CD4-positive, alpha-beta T cell treated with Interleukin-1 beta for 1 hour (primary cell): ENCODE measurements at places on chromosomes 6 and 20.
A peak's percentile ranks its signal among the peaks of the same experiment; 100 is the strongest.

DNA sequence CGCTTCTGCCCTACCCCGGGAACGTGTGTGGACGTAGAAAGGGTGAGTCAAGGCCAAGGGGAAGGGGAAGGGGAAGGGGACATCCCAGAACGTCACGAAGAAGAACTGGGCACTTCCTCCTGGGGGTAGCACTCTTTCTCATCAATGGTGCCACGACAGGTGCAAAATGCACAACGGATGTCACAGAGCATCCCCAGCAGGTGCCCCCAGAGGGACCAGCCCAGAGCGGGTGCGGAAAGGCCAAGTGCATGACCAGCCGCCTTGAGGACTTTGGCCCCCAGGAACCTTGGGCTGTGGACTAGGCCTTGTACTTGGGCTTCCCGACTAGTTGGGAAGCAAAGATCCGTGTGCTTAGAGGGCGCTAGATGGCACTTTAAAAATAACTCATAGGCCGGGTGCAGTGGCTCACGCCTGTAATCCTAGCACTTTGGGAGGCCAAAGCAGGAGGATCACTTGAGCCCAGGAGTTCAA is 12.1 kb upstream of the SRC start:
- peak; percentile 78 for DNase-seq

DNA sequence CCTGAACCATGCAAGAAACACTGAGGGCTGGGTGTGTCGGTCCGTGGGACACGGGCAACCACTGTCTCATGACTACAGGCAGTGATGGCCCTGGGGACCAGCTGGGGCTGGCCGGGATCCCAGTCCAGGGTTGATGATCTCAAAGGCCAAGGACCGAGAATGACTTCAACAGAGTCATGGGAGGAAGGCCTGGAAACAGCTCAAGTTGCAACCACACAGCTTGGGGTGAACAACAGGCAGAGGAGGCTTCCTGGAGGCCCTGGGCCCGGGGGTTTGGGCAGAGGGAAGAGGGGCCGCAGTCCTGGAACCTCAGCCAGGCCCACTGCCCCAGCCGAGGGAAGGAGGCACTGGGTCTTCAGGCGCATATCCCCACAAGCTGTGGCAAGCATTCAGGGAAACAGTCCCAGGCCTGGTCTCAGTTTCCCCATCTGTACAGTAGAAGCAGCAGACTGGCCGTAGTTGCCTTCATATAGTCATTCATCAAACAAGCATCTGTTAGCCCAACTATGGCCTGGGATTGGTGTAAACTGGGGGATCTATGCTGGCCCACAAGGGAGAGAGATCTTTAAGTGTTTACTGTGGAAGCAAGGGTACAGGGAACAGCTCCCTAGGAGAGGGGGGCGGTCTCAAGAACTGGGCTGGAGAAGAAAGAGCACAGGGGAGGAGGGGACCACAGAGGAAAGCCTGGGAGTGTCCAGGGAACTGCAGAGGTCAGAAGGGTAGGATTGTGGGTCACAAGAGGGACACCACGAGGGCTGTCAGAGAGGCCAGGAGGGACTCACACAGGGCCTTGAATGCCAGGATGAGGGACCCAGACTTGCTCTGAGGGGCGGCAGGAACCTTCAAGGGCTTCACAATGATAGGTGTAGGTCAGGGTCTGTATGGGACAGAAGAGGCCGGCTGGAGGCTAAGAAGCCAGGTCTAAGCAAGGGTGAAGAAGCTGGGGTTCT is 2.1 kb downstream of the MYL9 start:
- DNase-seq, result no peak

GRCh38 chr20:37808233-37809070 is 94.5 kb upstream of the VSTM2L start:
- no peak for DNase-seq

- no peak for DNase-seq
Measured at GRCh38 chr6:152232501-152233151, 404.5 kb downstream of the SYNE1 start.

DNA sequence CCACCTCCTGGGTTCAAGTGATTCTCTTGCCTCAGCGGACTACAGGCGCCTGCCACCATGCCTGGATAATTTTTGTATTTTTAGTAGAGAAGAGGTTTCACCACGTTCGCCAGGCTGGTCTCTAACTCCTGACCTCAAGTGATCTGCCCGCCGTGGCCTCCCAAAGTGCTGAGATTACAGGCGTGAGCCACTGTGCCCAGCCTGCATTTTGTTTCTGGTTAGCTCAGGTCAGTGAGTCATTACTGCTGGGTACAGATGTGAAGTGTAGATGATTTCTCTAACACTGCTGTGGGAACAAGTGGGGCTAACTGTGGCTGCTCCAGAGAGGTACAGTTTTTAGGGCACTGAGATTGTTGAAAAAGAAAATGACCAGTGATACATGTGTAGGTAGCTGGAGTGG is 188.6 kb downstream of the PRL start:
- no peak for DNase-seq

DNA sequence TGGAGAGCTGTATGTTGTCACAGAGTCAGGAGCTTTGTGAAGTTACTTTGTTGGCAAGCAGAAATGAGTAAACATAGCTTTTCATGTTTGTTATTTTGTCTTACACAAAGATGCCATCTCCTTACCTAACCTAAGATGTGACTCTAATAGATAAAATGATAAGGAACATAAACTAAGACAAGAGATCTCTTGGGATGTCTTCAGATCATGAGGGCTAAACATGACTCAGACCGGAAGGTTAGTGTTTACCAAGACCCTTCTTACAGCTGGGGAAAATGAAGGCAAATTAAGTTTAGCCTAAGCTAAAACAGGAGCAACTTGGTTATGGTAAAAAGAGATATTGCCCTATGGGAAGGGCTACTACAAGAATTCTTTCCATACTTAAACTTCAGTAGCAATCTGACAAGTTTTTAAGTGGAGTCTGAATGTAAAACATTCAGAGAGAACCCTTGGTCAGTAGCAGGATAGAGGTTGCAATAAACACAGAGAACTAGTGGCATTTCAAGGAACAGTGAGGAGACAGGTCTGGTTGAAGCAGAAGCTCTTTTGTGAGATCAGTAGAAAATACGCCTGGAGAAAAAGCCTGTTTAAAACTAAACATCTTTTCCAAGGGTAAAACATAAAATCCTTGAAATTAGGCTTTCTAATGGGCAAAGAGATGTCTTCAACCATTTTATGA is 29.9 kb downstream of the SGK1 start:
- DNase-seq, result no peak

DNA sequence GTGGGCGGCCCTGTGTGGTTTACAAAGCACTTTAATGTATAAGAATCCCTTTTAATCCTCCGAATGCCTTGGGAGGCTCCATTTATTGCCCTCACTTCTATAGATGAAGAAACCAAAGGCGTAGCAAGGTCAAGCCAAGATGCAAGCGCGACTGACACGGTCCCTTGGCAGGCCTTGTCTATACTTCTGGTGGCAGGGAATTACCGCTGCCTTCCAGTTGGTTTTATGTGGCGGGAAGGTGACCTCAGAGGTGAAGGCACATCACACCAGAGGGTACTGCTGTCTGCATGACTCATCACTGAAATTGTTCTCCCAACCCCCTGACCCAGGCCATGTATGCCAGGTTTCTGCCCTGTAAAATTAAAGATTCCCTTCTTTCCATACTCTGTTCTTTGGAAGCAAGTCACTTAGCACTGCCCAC is 36.1 kb upstream of the NAA20 start:
- no peak for DNase-seq

- DNase-seq, result no peak
Measured at GRCh38 chr6:5746053-5746758, 260.5 kb downstream of the NRN1 start.

DNA sequence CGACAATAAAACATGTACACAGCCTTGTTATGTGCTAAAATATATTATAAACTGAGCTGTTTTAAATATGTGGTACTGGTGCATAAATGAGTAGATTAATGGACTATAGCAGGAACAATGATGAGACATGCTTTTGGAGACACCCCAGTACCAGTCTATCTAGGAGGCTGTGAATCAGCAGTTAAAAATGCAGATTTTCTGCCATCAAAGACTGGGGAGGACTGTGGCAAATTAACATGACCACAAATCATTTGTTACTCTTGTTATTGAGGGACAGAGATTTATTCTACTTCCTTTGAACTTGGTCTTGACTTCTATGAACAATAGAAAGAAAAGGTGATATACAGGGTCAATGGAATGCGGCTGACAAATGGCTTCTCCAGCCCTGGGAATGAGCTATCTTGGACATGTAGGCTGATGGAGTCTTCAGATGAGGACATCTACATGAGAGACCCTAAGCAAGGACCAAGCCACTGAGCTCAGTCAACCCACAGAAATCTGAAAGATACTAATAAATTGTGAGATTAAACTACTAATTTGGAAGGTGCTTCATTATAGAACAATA is 551.7 kb upstream of the GJE1 start:
- DNase-seq, result no peak

GRCh38 chr20:15288106-15288505 is 950.7 kb upstream of the FLRT3 start:
- DNase-seq, result no peak

DNA sequence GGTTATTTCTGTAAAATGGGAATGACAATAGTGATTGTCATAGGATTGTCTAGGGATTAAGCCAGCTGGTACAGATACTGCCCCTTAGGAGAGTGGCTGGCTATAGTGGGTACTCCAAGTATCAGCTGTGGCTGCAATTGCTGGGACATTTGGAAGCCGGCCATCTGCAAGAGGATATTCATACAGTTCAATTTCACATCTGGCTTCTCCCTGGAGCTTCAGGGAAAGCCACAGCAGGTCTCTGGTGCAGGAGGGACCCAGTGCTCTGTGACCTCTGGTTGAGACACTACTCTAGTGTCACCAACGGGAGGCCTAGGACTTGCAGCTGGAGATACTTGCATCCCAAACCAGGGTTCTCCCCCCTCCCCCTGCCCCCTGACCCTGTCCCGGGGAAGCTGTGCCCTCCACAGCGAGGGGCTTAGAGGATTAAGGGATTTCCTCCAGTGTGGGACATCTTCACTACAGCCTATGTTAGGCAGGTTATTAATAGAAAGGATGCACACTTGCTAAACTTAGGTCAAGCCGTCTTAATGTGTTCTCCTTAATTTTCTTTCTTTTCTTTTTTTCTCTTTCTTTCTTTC is 2.7 kb downstream of the SLC2A10 start:
- no peak for DNase-seq

DNA sequence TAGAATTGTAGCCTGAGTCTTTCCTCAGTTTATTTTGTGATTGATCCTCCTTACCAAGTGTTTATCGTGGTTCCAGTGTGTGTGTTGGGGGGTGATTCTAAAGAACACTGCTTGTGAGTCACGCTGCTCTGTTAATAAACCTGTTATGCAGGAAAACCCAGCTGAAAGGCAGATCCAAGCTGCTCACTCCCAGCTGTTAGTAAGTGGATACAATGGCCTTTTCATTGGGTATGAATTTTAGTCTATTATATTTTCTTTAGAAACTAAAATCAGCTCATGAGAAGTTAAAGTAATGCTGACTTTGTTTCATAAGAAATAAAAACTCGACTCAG is 12.2 kb upstream of the DSTN start:
- DNase-seq, result no peak

DNA sequence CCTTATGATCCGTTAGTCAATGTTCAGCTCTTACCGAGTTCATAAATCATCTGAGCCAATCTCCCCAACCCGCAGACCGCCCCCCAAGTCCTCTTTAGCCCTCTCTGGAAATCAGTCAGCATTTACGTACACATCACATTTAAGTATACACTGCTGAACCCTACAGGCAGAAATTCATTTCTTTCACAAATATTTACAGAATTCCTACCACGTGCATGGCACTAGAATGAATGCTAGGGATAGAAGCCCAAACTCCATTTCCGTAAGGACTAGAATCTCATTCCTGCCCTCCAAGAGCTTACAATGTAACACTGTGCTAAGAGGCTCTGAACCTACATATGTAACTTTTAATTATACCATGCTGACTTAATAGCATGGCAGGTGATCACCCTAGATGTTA is 1.8 kb downstream of the OSER1 start:
- DNase-seq, result no peak

DNA sequence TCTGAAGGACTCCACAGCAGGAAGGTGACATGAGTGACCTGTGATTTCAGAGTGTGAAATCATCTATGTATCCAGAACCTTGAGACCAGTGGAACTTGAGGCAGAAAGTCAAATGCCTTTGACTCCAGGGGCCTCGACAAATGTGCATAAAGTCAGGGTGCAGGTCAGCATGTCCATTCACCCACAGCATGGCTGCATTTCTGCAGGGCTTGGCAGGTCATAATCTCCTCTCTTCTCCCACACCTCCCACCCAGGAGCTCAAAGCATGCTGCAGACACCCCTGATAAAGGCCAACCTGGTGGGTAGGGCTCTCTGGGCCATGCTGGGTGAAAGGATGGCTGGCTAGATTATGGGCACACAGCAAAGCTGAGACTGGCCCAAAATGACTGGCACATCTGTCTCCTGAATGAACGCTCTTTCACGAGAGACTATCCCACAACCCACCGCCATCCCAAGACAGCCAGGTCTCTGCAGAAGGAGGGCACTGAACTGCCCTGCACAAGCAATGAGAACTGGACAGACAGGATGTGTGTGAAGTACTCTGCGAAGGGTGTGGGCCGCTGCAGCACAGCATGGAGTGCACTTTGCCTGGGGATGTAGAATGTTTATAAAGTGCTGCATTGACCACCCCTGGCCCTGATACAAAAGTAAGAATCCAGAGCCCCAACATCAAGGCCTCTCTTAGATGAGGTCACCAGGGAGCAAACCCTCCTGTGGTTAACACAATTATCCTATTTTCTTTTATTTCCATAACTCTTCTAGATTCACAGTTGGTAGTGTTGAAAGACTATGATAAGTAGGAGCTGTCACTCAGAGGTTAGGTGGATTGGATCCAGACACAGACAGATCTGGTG is 78.2 kb upstream of the NXT1 start:
- DNase-seq, result no peak

DNA sequence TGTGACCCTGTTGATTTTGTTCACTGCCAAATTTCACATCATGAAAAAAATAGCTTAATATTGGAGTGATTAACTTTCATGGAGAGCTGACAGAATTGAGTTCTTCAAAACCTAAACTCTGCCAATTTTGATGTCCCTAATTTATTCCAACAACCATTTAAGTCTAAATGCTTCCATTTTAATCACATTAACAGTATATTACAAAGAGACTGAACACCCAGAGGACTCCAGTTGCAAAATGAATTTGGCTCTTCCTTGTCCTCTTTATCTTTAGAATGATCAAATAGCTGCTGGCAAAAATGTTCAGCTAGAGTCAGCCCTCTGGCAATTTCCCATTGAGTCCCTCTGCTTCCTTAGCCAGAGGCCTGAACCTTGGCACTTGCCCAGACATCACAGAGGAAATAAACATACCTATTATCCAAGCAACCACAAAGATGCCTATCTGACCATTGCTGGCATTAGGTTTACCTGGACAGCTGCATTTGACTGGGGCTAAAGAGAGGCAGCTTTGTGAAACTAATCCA is 299.0 kb upstream of the STXBP5 start:
- no peak for DNase-seq

GRCh38 chr6:113668641-113669408 is 188.3 kb upstream of the MARCKS start:
- DNase-seq, result no peak

GRCh38 chr6:168186438-168186837 is 107.4 kb upstream of the FRMD1 start:
- no peak for DNase-seq

- DNase-seq, result no peak
Measured at GRCh38 chr20:32445539-32446273, 87.6 kb downstream of the ASXL1 start.

- DNase-seq, result no peak
Measured at GRCh38 chr6:14142063-14142450, 24.5 kb downstream of the CD83 start.

- DNase-seq, result peak; percentile 38
Measured at GRCh38 chr20:50366270-50367103, 143.7 kb upstream of the PTPN1 start.

GRCh38 chr6:22600059-22600458 is 30.7 kb downstream of the HDGFL1 start:
- no peak for DNase-seq
